T-cell (primary cell): ENCODE measurements at places on chromosomes 3 and 15.

- DNase-seq, result no peak
These were observed 18.5 kb upstream of the VPS39 start for GRCh38 chr15:42226648-42227047.

- no peak for DNase-seq
These were observed 404.7 kb downstream of the SOX2 start for GRCh38 chr3:182116386-182116785.

DNA sequence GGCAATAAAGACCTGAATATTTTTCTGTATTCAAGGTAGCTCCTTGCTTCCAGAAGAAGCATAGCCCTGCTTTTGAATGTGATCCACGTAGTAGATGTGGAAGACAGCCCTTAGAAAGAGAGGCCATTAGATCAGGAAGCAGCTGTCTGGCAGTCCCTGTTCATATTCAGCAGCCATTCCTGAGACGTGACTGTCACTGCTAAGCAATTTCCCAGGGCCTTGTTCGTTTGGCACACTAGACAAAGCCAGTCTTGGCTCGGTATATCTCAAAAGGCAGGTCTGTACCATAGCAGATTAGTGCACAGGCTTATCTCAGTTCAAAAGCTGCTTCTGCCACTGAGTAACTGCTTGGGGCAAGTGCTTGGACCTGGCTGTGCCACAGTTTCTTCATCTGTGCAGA, 287.8 kb upstream of the MCTP2 start:
- no peak for DNase-seq

DNA sequence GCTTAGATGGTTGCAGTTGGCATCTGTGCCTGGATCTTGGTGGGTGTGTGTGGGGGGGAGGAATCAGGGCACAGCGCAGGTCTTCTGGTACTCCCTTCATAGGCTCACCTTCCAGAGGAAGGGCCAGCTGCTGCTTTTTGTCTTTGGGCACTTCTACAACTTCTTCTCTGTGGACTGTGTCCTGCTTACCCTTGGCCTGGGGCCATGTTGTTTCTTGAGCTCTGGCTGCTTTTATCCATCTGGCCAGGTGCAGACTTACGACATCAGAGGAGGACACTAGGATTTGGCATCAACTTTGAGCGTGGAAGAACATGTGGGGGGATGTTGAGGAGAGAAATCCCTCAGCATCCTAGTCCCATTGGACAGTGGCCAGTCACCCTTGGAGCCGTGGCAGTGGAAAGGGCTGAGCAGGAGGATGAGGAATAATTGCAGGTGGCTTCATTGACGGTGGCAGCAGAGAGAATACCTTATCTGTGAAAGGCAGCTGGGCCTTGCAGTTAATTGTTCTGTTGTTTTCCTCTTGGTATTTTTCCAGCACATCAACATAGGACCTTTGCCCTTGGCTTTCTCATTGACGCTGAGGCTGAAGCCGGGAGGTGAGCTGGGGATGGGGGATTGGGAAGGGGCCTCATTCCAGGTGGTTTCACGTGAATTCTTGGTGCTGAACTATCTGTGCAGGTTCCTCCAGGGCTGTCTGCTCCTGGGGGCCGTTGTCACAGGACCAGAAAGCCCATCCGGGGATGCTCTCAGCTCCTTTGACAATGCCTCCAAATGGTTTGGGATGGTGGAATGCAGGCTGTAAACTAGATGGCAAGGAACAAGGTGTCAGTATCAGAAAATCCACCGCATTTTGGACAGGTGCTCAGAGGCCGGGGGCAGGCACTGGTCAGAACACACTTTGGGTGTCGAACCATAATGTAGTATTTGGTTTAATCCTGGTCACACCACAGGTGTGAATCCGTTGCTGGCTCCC, 9.7 kb downstream of the EPHB1 start:
- no peak for DNase-seq

GRCh38 chr3:13535905-13536304, 13.0 kb upstream of the FBLN2 start:
- DNase-seq, result no peak

DNA sequence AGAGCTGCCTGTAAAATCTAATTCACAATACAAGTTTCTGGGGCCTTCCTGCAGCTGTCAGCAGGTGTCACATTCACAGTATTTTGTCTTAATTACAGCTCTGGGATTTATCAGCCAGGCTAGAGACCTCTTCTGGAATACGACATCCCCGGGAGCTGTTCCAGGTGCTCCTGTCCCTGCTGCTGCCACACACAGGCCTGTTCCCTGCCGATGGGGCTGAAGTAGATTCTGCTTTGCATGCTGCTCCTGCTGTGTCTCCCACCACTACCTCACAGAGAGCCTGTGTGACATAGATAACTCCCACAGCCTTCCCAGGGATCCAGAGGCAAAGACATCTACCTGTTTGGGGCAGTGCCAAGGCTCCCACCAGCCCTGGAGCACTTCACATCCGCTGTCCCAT, 20.4 kb downstream of the COLQ start:
- no peak for DNase-seq

DNA sequence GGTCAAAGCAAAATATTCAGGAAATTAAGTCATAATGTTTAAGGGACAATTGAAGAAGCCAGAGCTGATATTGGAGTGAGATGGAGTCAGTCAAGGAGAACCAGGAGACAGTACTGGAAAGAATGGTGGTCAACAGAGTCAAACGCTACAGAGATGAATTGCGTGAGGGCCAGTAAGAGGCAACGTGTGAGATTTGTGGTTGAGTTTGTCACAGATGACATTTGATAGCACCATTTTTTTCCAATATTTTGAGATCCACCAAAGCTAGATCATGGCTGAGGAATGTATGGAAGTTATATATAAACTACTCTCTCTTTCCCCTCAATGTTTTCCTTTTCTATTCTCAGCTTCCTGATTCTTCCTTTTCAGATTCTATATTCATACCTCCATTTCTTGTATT, 375.1 kb upstream of the ROBO2 start:
- DNase-seq, result no peak

- no peak for DNase-seq
These were observed 65.2 kb downstream of the RARB start for GRCh38 chr3:25493246-25493645.

- DNase-seq, result no peak
These were observed 2.0 kb downstream of the FSTL1 start for GRCh38 chr3:120448756-120449155.

GRCh38 chr15:81379269-81379668, 5.3 kb upstream of the TMC3 start:
- DNase-seq, result no peak
